ENCODE measurements at places on chromosomes 1 and 21.

DNA sequence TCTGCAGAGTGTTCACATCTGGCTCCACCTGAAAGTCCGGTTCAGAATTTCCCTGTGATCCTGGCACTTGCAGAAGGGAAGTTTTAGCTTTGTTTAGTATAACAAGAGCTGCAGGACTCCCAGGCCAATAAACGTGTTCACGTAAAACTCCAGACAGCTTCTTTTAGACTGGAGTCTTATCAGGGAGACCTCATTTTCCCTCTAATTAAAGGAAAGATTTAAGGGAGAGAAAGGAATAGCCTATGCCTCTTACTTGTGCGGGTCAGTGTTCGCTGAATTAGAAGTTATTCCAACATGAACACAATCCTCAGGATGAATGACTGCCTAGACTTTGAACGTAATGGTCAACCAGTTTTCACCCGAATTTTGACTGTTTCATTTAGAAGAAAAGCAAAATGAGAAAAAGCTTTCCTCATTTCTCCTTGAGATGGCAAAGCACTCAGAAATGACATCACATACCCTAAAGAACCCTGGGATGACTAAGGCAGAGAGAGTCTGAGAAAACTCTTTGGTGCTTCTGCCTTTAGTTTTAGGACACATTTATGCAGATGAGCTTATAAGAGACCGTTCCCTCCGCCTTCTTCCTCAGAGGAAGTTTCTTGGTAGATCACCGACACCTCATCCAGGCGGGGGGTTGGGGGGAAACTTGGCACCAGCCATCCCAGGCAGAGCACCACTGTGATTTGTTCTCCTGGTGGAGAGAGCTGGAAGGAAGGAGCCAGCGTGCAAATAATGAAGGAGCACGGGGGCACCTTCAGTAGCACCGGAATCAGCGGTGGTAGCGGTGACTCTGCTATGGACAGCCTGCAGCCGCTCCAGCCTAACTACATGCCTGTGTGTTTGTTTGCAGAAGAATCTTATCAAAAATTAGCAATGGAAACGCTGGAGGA lies 202.1 kb upstream of the SGIP1 start:
- DNase-seq = no peak

DNA sequence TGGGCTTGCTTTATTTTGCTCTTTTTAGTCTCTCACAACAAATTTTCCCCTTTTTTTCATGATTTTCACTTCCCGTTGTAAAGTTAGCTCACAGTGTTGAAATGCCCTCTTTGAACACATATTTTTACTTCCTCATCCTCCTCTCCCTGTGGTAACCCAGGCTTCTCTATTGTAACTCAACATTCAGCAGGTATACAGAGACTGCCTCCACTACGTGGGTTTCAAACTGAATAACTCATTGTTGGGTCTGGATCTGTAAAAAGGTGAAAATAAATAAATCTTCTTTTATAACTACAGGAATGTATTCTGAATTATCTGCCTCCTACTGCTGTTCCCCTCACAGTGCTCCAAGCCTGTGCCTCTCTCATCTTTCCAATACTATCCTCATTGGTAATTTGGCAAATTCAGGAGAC lies 166.4 kb downstream of the RUNX1 start:
- no peak for DNase-seq

GRCh38 chr21:33650929-33651509 lies 8.7 kb downstream of the ITSN1 start:
- no peak for DNase-seq

DNA sequence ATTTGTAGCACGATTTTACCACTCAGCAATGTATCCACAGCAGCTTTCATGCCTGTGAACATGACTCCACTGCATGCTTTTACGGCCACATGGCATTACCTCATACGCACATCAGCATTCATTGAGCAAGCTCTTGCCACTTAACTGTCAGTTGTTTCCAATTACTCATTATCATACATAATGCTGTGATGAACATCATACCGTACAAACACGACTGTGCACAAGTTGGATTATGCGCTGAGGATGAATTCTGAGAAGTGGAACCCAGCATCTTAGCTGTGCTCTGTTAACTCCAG lies 9.6 kb downstream of the UMODL1 start:
- no peak for DNase-seq

DNA sequence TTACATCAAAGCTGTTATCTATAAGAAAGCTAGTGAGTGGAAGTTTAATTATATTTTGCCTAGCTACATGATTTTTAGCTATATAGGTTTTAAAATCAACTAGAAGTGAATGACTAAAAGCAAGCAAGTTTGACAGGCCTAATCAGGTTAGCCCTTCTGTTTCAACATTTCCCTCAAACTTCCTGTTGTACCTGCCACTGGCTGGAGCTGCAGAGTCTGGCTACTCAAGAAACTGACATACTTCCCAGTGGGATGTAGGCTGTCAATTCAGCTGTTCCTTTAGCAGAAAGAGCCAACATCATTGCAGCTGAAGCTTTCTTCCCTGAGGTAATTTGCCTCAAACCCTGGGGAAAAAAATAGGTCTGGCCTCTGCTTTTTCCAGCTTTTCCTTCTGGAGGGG lies 87.1 kb upstream of the TNR start:
- no peak for DNase-seq

DNA sequence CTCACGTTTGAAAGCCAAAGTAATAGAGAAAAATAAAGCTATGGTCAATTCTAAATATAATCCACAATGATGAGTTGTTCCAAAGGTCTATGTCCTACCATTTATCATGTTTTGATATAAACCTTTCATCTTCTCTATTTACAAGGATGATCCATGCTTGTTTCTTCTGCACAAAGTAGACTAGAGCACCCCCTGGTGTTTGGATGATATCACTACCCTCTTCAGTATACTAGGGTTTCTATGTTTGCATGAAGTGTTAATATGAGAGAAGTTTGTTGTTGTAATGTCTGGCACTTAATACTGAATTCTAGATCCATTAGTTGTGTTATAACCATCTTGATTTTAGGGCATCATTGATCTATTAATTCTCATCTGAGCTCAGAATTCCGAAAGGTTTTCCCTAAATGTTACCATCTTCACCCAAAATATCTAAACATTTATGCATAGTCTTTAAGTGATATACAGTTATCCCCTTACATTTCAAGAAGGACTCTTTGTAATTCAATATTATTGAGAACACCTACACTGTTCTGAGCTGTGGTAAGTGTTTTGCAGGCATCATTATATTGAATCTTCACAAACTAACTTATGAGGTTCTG lies 21.1 kb downstream of the CLDN8 start:
- peak; percentile 85 for DNase-seq

DNA sequence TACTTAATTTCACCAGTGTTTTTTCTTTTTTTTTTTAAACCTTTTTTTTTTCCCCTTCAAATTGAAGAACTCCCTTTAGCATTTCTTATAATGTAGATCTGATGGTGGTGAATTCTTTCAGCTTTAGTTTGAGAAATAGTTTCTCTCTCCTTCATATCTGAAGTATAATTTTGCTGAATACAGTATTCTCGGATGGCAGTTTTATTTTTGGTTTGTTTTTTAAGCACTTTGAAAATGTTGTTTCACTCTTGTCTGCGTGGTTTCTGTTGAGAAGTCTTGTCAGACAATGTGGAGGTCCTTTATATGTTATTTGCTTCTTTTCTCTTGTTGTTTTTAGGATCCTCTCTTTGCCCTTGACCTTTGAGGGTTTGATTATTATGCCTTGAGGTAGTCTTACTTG lies 135.1 kb downstream of the RPS6KC1 start:
- no peak for DNase-seq

- DNase-seq = peak; percentile 88
Measured at GRCh38 chr1:155729031-155729898, 40.4 kb downstream of the DAP3 start.

GRCh38 chr1:23392125-23392855 lies 22.7 kb upstream of the ZNF436 start:
- DNase-seq = no peak

- no peak for DNase-seq
Measured at GRCh38 chr1:234906654-234907053, 222.0 kb downstream of the TOMM20 start.

GRCh38 chr1:116127123-116127847 lies 16.1 kb downstream of the MAB21L3 start:
- no peak for DNase-seq

- DNase-seq = no peak
Measured at GRCh38 chr1:158978730-158979129, 31.0 kb upstream of the IFI16 start.

- DNase-seq = peak; percentile 28
Measured at GRCh38 chr1:203069030-203069747, 16.6 kb downstream of the MYOG start.

- no peak for DNase-seq
Measured at GRCh38 chr1:29177022-29177705, 4.5 kb downstream of the SRSF4 start.

GRCh38 chr1:63630238-63630637 lies 37.0 kb downstream of the PGM1 start:
- DNase-seq = peak; percentile 7

GRCh38 chr1:218568962-218569550 lies 223.9 kb downstream of the TGFB2 start:
- no peak for DNase-seq

GRCh38 chr1:231165371-231165770 lies 3.5 kb downstream of the TRIM67 start:
- DNase-seq = no peak

DNA sequence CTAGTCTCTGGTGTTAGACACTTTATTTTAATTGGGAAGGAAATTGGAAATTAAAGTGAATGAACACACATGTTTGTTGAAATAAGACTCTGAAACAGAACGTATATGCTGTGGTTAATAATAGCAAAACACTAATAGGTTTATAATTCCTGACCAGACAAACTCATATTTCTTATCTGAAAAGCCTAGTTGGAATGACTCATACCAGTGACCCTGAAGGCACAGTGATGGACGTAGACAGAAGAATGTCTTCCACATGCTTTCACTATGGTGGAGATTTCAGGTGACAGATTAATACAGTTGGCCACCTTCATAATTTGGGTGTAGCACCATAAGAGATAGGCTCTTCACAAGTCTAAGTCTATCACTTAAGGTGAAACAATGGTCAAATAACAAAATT lies 83.0 kb upstream of the COL11A1 start:
- DNase-seq = no peak

DNA sequence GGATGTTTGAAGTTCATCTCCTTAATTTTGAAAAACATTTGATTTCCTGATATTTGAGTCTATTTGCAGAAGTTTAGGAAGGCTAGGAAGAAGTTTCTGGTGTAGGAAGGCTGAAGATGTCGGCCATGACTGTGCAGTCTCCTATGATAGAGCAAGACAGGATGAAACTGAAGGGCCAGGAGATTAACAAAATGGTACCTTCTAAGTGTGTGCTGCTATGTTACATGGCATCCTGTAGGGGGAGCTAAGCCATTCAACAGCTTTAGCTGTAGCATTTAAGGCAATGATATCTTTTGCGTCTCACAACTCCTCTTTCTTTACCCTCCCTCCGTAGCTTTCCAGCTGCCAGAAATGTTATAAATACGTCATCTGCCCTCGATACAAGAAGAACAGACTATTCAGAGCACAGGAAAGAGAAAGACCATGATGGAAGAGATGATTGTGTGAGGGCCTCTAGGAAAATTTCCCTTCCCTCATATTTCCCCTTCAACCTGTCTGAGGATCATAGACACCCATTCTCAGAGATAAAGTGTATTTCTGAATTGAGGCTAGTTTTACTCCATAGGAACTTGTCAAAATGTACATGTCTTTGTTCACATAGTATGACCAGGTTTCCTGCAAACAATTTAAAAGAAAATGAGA lies 61.1 kb downstream of the XCL1 start:
- peak; percentile 88 for DNase-seq

DNA sequence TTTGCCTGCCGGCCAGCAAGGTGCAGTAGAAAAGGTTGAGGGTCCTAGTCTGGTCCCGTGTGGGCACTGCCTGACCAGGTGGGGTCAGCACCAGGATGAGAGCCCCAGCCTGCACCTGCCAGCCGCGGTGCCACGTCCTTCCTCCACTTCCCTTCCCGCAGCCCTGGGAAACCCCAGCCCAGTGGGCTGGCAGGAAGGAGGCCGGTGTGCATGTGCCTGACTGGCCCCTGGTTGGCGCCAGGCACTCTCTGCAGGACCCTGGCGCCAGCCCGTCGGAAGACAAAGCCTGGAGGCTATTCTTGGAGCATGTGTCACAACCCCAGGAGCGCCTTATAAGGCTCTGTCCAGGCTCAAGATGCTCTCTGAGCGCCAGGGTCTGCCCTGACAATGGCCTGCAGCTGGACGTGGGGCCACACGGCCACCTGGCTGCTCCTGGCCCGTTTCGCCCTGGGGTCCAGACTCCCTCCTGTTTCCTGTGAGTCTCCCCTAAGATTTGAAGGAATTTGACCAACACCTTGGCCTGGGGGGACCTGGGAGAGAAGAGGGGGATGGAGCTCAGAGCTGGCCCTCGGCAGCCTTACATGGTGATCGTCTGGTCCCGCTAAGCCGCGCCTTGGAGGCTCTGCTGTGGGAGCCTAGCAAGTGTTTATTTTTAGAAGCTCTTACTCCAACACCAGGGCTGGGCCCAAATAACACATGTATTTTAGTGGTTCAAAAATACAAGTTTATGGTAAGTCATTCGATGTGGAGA lies 31.9 kb upstream of the POFUT2 start:
- no peak for DNase-seq

DNA sequence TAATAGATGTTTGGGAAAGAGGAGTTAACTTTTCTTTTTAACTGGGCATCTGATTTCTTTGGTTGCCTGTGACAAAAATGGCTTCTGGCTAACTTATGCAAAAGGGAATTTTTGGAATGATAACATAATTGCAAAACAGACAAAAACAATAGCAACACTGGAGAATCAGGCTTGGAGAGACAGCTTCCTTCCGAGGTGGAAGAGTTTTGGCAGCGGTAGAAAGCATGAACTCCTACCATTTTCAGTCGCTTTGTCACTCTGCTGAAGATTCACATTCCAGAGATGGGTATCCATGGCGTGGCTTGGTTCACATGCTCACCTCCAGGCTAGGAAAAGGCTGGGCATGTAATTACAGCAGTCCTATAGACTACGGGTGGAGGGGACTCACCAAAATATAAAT lies 17.2 kb upstream of the FGGY start:
- no peak for DNase-seq

- no peak for DNase-seq
Measured at GRCh38 chr1:180757657-180758056, 125.8 kb downstream of the XPR1 start.

DNA sequence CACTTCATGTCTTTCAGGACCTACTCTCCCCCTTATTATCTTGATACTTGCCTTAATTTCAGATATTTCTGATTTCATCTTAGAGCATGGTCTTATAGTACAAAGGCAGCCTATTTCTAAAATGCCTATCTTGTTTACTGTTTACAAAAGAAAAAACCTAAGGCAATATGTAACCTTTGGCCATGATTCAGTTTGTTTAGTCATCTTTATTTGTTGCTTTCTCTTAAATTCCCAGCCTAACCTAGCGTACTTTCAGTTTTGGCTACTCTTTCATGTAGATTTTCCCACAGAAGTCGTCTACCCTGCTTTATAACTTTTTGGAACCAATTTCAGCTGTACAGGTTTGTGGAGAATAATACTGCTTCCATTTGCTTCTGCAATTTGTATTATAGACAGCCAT lies 81.8 kb downstream of the KIF1B start:
- DNase-seq = no peak
